ENCODE measurements at places on chromosomes 11 and 22.

- no peak for DNase-seq
Measured at GRCh38 chr22:30928401-30928800, 40.2 kb downstream of the MORC2 start.

DNA sequence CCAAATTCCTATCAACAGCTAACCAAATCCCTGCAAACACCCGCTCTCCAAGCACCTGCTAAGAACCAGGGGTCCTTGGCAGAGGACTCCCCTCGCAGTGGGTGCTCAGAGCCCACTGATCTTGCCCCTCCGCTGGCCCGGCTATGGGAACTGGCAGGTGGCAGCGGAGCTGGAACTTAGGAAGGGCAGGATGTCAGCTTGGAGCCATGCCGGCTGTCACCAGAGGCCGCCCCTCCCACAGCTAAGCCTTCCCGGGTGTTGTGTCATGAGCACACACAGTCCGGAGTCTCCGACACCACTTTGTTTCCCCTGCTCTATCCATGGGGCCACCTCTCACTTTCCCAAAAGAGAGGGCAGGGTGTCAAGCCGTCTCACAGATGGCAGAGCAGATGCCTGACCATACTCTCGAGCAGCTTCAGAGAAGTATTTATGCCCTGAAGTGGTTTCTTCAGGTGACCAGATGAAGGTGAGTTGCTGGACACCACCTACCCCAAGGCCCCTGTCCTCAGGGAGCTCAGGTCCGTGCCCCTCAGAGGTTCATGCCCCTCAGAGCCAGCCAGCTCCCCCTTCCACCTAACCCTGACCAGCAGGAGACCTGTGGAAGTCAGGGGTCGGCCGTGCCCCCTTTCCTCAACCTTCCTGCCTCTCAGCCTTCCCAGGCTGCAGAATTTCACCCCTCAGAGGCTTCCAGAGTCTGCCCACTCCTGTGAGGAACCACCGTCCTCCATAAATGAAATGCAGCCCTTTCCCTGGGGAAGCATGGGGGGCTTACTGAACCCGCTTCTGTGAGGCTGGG lies 545.7 kb upstream of the B3GAT1 start:
- no peak for DNase-seq

GRCh38 chr11:45237711-45238315 lies 48.3 kb downstream of the SYT13 start:
- no peak for DNase-seq

GRCh38 chr11:88188932-88189253 lies 13.7 kb upstream of the RAB38 start:
- DNase-seq = no peak

DNA sequence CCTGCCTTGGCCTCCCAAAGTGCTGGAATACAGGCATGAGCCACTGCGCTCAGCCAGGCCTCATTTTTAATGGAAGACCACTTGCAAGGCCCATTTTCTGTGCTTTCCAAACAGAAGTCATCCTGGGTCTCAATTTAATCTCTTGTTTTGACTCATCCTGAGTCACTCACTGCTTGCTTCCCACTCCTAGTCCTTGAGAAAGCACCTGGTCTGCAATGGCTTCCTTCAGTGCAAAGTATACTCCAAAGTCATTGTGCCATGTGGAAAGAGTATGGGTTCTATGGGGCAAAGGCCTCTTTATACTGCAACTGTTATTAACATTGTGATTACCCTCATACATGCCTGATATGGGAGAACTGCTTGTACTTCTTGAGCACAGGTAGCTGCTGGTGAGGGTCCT lies 18.3 kb upstream of the SLC5A1 start:
- DNase-seq = no peak

- DNase-seq = no peak
Measured at GRCh38 chr11:74069146-74070046, 60.5 kb upstream of the UCP3 start.

DNA sequence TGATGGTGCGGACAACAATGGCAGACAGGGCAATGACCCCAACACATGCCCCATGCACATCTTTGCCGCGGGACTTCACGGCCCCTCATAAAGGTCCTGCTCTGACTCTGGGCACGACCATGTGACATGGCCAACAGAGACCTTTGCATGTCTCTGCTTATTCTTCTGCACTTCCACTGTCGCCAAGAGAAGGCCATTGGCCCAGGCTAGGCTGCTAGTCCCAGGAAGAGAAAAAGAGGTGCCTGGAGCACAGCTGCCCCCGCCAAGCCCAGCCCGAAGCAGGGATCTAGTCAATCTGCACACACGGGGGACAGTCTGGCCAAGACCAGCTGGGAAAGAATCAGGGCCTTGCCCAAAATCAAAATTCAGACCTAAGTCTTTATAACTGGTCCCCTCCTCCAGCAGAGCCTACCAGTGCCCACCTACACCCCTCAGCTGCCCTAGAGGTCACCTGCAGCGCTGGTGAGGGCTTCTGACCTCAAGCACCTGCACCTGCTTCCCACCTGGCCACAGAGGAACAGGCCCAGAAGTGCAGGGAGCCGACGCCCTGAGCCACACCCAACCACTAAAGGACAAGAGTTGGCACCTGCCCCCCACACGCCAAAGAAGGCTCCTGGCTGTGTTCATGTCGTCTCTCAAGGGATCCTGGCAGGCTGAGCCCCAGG lies 8.1 kb downstream of the SULT4A1 start:
- DNase-seq = no peak

DNA sequence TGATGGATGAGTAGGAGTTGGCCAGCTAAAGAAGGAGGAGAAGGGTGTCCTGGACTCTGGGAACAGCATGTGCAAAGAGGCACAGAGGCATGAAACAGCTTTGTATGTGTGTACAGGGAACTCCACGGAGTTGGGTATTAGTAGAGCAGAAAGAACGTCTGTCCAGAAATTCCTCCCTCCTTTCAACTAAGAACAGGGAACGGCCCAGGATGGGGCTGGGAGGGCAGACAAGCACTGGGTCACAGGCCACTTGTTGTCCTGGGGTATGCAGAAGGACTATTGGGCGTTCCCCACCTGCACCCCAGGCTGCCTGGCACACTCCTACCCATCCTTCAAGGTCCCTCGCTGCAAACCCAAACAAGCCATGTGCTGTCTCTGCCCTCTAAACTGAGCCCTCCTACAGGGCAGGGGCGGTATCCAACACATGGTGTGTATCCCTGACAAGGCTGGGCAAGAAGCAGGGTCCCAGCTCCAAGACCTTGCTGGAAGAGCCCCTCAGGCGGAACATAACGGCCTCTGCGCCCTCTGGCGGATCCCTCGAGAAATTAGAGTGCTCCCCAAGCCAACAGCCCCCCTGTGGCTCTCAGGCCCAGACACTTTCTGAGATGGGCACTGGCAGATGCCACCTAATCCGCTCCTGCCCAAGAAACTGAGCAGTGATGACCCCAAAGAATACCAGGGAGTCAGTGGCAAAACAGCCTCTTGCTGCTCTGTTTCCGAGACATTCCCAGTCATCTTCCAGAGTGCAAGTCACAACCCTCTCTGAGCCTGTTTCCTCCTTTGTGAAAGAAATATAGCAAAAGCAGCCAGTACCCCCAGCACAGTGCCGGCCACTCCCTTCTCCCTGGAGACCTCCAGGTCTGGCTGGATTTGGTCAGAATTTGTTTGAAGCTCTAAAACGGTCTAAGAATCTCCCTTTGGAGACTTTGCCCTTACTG lies 1.6 kb upstream of the ELFN2 start:
- DNase-seq = peak; percentile 47

GRCh38 chr11:80424012-80424695 lies 983.3 kb upstream of the TENM4 start:
- no peak for DNase-seq

- DNase-seq = no peak
Measured at GRCh38 chr22:38941488-38941987, 15.9 kb upstream of the APOBEC3A start.

DNA sequence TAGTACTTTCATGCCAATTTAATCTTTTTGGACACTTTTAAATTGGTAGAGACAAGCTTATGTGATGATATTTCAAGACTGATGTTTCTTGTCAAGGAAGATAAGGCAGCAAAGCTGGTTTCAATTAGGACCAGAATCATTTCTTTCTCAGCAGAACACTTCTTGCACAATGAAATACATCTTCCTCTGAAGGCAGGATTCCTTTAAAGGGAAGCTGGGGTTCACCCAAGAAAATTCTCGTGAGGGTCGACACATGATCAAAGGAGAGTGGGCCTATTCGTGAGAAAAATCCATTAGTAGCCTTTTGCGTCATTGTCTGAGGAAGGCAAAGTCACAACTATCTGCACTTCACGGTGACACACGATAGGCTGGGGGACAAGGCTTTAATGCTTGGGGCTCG lies 17.6 kb downstream of the TTC12 start:
- DNase-seq = no peak

- DNase-seq = no peak
Measured at GRCh38 chr11:116445108-116446047, 327.4 kb downstream of the BUD13 start.

GRCh38 chr22:46933040-46933930 lies 170.8 kb downstream of the TBC1D22A start:
- no peak for DNase-seq

- DNase-seq = no peak
Measured at GRCh38 chr11:6655020-6655789, 404 bp downstream of the DCHS1 start.

GRCh38 chr11:95536047-95536690 lies 253.4 kb downstream of the FAM76B start:
- DNase-seq = peak; percentile 20

- no peak for DNase-seq
Measured at GRCh38 chr11:62398011-62398994, 20.5 kb upstream of the SCGB1A1 start.

GRCh38 chr22:43859176-43859575 lies 3.1 kb downstream of the SULT4A1 start:
- DNase-seq = no peak

GRCh38 chr11:62505059-62505439 lies 41.6 kb downstream of the AHNAK start:
- DNase-seq = no peak

DNA sequence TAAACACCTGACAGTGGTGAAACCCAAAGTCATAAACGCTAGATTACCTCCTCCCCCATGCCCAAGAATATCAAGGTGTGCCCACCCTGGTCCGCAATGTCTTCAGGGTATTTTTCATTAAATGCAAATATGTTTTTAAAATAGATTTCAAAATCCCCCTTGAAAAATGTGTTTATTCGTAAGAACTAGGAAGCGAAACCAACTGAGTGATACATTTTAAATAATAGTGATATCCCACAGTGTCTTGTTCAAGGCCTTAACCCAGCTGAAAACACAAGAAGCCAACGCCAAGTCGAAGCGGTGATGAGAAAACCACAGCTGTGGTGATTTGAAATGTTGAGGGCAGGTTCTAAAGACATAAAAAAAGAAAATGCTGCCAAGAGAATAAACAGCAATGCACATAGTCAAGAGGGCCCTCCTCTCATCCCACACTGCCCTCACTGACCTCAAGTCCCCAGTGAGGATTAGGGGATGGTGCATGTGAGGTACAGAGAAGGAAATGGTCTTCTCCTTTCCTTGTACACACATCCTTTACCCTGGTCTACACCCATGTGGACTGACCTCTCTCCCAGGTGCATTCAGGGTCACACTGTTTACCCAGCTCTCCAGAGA lies 25.5 kb downstream of the KCNJ1 start:
- no peak for DNase-seq

- DNase-seq = peak; percentile 100
Measured at GRCh38 chr11:73760679-73761402, at the start of gene RAB6A. Gene RAB6A, minus strand, starts transcription at chr11:73761074. Its CDS starts 439 bp downstream, at chr11:73760635.

Data from astrocyte of the spinal cord (primary cell).